ENCODE measurements at places on chromosomes 5 and 9.

GRCh38 chr5:174384509-174384947 lies 339.0 kb downstream of the NSG2 start:
- no peak for DNase-seq

DNA sequence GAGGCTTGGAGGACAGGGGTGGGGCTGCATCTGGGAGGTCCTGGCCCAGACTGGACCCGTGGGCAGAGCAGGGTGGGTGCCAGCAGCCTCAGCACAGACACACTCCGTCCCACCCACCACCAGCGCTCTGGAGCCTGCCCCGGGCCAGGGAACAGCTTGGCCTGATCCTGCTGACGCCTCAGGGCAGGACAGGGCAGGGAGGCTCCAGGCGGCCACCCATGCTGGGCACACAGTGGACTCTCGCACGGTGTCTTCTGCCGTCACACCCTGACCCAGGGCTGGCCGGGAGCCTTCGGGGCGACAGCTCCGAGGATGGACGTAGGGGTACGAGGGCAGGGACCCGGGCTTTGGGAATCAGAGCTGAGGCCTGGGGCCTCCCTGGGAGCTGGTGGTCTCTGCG lies 8.2 kb upstream of the PTGDS start:
- DNase-seq = no peak

DNA sequence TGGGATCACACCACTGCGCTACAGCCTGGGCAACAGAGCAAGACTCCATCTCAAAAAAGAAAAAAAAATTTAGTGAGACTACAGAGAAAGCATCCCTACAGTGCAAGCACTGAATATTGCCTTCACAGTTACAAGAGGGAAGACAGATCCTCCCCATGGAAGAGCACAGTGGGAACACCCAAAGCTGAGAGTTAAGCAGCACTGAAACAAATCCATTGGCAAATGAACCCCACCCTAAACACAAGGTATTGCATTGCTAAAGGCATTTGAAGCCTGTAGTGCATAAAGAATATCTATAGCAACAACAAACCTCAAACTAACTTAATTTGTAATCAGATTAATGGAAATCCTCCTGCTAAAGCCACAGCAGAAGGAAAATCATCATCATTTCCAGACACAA lies 27.1 kb downstream of the HTR1A start:
- DNase-seq = no peak

GRCh38 chr5:179337796-179338676 lies 7.2 kb downstream of the ADAMTS2 start:
- no peak for DNase-seq

DNA sequence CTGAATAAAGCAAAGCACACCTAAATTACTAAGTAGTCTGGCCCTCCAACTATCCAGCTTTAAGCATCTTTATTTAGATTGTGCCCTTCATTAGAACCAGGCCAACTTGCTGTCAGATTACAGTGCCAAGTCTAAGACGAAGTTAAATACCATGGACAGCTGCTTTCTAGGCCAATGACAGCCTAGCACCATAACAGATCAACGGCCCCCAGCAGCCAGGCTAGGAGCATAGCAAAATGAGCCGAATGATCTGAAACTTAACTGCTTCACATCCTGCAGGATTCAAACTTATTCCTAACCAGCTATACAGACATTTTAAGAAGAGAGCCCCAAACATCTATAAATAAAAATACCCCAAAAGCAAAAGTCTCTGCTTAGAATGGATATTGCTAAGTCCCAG lies 6.8 kb downstream of the SLC24A2 start:
- no peak for DNase-seq

DNA sequence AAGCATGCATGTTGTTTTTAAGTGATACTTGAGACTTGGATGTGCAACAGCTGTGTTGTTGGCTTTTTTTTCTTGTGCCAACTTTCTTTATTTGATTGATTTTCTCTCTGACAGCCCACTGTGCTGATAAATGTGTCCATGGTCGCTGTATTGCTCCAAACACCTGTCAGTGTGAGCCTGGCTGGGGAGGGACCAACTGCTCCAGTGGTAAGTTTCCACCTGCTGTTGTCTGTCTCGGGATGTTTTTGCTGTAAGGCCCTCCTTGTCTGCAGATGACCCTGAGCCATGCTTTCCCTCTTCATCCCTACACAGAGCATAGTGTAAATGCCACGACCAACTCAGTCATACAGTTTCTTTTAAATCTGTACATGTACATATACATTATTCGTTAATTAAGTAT lies 79.2 kb downstream of the MEGF10 start:
- DNase-seq = no peak

DNA sequence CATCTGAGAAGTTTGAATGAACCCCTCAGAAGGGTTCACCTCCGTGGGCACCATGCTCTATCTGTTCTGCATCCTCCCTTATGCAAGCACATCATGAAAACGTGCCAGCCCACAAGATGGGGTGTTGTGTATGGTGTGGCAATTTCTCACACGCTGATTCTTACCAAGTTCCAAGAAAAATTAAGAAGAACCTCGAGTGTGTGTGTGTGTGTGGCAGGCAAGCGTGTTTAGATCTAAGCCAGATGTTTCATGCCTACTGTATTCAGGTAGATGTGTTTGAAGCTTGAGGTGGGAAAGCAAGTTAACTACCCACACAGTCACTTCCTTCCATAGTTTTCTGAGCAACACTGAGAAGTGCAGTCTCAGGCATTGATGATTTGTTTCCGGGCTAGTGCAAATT lies 77.7 kb upstream of the GNA14 start:
- DNase-seq = no peak

DNA sequence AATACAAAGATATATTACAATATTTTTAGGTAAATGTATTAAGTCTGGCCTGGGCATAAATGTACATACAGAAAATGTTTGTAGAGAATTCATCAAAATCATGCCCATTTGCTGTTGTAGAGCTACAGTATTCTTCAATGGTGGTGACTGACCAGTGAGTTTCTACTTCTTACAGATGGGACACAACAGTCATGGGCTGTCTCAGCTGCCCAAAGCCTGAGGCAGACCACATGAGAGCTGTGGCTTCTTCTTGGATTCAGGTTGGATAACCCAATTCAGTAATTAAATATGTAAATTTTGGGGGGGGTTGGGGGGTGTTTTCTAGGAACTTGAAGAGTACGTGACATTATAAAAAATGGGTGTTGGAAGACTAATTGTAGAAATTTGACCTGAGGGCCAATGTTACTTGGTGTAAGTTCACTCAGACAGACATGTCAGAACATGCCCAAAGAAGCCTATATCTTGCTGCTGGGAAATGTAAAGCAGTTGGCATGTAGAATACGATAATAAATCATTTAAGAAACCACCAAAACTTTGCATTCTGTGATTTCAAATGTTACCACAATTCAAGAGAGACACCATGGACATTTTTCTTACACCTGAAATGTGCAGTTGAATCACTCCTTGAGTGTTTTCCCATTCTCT lies 17.9 kb downstream of the STARD4 start:
- DNase-seq = no peak

- DNase-seq = no peak
Observed at GRCh38 chr5:178385496-178385890, 152.9 kb upstream of the PHYKPL start.

- DNase-seq = no peak
Observed at GRCh38 chr5:109900461-109900860, 210.7 kb downstream of the MAN2A1 start.

DNA sequence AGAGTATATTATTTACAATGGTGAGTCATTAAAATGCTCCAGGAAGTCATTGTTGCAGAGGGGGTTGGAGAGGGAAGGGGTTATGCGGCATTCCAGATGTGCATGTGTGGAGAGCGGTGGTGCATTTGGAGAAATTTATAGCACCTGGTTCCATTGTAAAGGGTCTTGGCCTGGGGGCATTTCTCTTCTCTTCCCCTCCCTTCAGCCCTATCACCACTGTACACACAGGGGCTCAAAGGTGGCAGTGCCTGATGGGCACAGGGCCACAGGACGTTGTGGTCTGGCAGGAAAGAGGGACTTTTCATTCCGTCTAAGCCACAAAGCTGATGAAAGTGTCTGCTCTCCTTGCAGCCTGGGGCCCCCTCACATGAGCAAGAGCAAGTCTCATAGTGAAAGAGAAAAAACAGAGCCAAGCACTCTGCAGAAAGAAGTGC lies 442.4 kb upstream of the ZNF462 start:
- no peak for DNase-seq

DNA sequence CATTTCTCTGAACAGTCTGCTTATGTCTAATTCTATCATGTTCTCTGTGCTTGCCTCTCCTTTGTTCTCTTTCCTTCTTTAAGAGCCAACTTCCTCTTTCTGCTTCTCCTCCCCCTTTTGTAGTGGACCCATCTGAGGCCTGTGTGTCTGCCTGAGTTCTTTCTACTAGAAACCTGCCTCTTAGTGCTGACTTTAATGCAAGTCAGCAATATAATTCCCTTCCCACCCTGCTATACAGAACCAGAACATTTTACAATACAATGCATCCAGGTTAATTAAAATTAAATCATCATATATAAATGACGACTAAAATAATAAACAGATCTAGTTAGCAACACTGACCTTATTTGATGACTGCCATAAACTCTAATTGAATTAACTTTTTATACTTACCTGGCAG lies 82.6 kb upstream of the GAS1 start:
- no peak for DNase-seq

- no peak for DNase-seq
Observed at GRCh38 chr9:77152289-77152688, 25.0 kb upstream of the VPS13A start.

DNA sequence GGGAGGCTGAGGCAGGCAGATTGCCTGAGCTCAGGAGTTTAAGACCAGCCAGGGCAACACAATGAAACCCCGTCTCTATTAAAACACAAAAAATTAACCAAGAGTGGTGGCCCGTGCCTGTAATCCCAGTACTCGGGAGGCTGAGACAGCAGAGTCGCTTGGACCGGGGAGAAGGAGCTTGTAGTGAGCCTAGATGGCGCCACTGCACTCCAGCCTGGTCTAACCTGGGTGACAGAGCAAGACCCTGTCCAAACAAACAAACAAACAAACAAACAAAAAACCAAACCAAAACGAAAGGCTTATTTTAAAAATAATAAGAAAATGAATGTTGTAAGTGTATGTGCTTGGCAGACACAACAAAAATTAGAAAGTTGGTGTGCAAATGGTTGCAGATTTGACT lies 536.3 kb upstream of the PTPRD start:
- DNase-seq = no peak

DNA sequence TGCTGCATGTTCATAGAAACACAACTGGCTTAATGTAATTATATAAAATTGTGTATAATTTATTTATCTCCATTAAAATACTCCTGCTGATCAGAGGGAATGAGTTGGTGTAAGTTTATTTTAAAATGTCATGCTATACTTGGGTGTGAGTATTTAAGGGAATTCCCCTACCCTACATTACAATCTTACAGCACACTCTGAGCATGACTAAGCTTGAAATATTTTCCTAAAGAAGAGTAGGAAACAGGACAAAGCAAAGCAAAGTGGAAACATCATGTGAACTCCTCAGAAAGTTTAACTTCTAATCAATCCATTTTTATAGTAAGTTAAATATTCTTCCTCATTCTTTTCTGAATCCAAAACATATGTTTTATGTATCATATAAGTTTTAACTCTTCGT lies 1271.3 kb downstream of the EFNA5 start:
- no peak for DNase-seq

- peak; percentile 50 for DNase-seq
Observed at GRCh38 chr5:134439210-134439654, 27.6 kb upstream of the CDKN2AIPNL start.

- DNase-seq = no peak
Observed at GRCh38 chr9:105363837-105364236, 84.0 kb upstream of the FSD1L start.

DNA sequence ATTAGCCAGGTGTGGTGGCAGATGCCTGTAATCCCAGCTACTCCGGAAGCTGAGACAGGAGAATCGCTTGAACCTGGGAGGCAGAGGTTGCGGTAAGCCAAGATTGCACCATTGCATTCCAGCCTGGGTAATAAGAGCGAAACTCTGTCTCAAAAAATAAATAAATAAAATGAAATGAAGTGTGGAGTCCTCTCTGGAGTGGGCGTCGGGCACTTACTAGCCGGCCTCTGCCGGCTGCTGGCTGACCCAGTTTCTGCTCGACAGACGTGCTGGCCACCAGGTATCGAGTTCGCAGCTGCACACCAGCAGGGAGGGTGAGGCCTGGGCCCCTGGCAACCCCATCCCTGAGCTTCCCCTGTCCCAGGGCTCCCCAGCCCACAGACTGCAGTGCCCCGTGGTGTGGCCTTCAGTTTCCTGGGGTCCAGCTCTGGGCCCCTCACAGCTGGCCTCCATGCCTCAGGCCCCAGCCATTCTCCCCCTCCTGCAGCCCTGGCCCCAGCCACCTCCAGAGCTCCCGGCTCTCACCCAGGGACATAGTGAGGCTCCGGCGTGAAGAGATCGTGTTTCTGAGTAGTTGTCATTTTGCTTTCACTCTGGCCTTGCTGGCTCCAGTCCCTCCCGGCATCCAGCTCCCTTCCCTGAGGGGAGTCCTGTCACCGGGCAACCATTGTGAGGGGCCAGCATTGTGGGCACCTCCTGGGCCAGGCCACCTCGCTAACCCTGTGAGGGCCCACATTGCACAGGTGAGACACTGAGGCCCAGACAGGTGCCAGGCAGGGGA lies 3.8 kb upstream of the STPG3 start:
- no peak for DNase-seq

GRCh38 chr9:128160603-128160987 lies 530 bp downstream of the BBLN start:
- DNase-seq = no peak

GRCh38 chr9:133063500-133064231 lies 1.9 kb downstream of the CEL start:
- no peak for DNase-seq

- DNase-seq = no peak
Observed at GRCh38 chr5:74095871-74096270, 469.9 kb downstream of the ARHGEF28 start.

DNA sequence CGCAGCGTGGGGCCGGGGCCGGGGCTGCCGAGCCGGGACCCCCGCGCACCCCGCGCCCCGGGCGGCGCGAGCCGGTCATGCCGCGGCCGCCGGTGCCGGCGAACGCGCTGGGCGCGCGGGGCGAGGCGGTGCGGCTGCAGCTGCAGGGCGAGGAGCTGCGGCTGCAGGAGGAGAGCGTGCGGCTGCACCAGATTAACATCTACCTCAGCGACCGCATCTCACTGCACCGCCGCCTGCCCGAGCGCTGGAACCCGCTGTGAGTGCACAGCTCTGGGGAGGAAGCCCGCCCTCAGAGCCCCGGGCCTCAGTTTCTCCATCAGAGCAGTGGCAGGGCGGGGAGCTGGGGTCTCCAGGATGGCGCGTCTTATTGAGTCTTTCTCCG lies 335 bp downstream of the GALNT12 start:
- no peak for DNase-seq

- DNase-seq = no peak
Observed at GRCh38 chr5:159632866-159633265, 283.4 kb upstream of the ADRA1B start.

GRCh38 chr5:52708463-52708862 lies 79.3 kb upstream of the ITGA1 start:
- DNase-seq = no peak

- DNase-seq = no peak
Observed at GRCh38 chr5:120546922-120547321, 82.8 kb downstream of the PRR16 start.

DNA sequence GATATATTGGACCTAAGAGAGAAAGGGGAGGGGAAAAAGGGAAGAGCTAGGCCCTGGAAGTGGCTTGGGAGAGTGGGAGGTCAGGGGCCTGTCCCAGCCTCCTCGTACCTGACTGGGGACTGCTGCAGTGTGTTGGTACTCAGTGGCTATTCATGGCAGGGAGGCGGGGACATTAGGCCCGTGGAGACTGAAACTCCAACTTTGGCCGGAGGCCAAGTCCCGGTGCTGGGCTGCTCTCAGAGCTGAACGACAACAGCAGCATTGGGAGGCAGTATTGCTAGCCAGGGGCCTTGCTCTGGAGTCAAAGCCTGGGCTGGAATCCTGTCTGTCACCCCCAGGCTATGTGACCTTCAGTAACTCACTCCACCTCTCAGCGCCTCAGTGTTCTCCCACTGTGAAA lies 37.8 kb downstream of the NEURL1B start:
- peak; percentile 5 for DNase-seq

Data from NCI-H1436 (cell line).